8988T (cell line): ENCODE measurements at places on chromosomes 6 and 20.

DNA sequence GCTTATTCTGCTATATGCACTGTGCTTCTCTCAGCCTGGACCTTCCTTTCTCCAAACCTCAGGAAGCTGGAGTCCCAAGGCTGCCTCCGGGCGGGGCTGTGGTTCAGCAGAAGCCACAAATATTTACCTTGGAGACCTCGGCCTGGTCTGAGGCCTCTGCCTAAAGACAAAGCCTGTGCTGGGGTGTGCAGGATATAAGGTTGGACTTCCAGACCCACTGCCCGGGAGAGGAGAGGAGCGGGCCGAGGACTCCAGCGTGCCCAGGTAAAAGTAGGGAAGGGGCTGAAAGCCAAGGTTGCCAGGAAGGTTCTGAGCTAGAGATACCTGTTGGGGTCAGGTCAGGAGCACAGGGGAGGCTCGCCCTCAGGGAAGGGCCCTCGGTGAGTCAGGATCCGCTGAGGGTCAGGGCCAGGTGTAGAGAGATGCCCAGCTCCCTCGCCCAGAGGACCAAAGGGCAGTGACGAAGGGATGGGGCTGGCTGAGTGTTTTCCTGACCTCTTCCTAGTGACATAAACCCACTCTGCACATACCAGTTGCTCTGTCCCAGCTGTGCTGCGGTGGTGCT is at the start of gene BPIFB1:
Gene BPIFB1 (plus strand): TSS at position 224 of the 565 bp plus-strand sequence. CDS start 2,860 bp downstream, outside the sequence.
- no peak for DNase-seq

- peak; percentile 86 for DNase-seq
Measured at GRCh38 chr6:31814677-31815024, 432 bp downstream of the HSPA1L start.

DNA sequence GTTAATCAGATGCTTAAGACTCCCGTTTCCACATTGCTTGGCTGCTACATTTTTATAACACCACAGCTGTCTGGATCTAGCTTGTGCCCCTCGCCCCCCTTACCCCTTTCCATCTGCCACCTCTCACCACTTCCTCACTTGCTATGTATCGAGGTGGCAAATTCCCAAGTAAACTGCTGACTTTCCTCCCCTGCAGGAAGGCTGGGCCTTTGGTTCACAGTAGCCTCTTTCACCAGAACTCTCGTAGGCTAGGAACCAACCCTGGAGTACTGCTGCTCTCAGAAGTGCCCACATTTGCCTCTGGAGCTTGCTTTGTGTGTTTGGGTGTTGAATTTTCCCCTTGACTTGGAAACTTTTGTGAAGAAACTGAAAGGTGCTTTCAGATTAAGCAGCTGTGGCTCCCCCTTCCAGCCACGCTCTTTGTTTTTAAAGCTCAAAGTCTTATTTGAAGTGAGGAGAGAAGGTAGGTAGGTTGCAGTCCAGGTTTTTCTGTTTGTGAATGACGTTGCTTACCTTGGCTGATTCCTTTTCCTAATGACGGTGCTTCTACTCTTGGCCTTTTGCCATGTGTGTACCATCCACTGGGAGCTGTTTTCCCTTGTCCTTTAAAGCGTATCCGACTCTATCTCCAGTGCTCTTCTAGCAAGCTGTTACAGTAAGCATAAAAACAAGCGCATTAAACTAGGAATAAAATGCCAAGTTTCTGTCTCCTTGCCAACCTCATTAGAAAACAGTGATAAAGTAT is 90.4 kb downstream of the CARMIL1 start:
- no peak for DNase-seq

DNA sequence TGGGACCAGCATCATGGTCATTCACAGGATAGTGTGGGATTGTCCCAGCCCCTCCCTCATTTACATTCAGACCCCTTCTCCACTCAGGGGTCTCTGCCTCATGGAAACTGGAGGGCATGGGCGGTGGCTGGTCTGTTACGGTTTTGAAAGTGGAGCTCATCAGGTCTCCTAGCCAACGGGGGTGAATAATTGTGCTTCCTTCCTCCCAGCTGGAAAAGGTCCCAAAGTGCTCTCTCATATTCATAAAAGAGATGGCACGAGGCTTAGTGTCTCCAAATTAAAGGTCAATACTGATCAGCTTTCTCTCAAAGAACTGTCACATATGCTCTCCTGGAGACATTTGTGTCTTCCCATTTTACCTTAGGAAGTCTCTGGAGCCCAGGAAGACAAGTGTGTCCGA is 19.9 kb downstream of the JARID2 start:
- no peak for DNase-seq

DNA sequence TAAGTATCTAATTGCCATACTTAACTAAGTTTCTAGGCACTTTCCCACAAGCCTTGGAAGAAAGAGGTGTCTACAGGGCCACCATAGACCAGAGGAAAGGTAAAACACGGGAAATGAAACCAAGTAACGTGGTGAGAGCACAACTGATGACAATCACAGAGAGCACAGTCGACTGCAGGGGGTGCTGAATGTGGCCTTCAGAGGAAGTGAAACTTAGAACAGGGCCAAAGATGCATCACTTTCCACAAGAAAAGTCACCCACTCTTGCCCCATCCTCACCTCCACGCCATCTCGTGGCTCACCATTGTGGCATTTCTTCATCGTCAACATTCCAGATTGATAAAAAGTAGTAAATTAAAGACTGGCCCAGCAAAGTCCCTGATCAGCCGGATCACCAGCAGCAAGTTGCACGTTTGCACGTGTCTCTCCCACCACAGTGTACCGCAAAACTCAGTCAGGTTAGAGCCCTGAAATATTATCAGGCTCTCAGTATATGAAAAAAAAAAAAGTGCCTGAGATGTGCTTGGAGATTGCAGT is 31.4 kb downstream of the HIVEP2 start:
- no peak for DNase-seq

- DNase-seq = no peak
Measured at GRCh38 chr6:74366634-74367033, 670.6 kb downstream of the CD109 start.

- DNase-seq = no peak
Measured at GRCh38 chr6:41059556-41059955, 6.6 kb downstream of the APOBEC2 start.

GRCh38 chr6:1494671-1495070 is 105.3 kb downstream of the FOXF2 start:
- DNase-seq = no peak

GRCh38 chr20:23668477-23668951 is 20.3 kb downstream of the CST4 start:
- DNase-seq = peak; percentile 38

DNA sequence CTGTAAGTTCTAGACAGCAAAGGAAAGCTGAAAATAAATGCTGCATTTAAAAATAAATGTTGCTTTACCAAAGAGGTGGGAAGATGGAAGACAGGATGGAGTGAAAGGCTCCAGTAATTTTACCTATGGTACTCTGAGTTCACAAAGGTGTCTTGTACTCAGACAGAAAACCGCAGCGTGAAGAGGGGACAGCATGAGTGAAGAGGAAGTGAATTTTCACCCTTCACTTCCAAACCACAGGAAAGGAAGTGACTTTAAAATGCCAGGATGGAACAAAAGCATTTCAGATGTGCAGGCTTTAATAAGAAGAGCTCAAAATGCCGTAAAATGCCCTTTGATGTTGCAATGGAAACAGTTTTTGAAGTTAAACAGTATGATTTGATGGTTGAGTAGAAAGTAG is 91.2 kb upstream of the TINAG start:
- DNase-seq = no peak

GRCh38 chr6:149456311-149457021 is 28.3 kb downstream of the ZC3H12D start:
- no peak for DNase-seq

- peak; percentile 63 for DNase-seq
Measured at GRCh38 chr6:79869600-79870084, 77.7 kb downstream of the ELOVL4 start.

DNA sequence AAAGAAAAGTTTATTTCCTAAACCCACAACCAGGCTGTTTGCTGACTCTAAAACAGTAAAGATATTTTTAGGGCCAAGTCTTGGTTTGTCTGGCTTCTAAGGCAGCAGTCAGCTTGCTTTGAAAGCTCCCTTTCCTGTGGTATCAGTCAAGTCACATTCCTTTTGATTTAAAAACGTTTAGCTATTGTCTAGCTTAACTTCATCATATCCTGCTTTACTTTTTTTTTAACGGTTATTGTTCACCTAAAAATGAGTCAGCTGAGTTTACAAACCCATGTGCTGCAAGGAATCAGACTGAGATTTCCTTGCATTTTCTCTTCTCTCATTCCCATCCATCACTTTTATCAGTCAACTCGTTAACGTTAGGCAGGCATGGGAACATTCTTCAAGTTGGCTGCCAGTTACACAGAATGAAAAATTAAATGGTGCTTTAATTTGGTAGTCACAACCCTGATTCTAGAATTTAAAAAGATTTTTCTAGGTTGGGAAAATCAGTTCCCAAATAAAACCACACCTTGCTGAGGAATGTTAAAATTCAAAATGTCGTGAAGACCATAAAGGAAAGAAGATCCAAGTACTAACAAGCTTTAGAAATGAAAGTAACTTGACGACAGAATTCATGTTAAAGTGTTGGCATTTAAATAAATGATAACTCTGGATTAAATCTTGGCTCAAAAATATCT is 45.9 kb downstream of the ELOVL5 start:
- peak; percentile 38 for DNase-seq

DNA sequence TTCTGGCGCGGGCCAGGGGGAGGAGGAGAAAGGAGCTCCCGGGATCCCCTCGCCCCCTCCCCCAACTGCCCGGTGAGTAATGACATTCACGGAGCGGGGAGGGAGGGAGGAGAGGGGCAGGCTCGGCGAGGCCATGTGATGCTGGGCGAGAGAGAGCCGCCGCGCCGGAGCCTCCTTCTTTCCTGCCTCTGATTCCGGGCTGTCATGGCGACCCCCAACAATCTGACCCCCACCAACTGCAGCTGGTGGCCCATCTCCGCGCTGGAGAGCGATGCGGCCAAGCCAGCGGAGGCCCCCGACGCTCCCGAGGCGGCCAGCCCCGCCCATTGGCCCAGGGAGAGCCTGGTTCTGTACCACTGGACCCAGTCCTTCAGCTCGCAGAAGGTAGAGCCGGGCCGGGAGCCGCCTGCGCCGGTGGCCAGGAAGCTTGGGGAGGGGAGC is at the start of gene GDAP1L1:
Gene GDAP1L1 (plus strand): TSS at position 178 of the 441 bp plus-strand sequence. CDS start 27 bp downstream, at position 205.
- no peak for DNase-seq

- DNase-seq = no peak
Measured at GRCh38 chr20:34701405-34702085, 2.6 kb upstream of the TP53INP2 start.

GRCh38 chr6:137711972-137712371 is 155.1 kb upstream of the TNFAIP3 start:
- no peak for DNase-seq

- DNase-seq = peak; percentile 98
Measured at GRCh38 chr20:62875419-62876361, 14.1 kb upstream of the TCFL5 start.

- no peak for DNase-seq
Measured at GRCh38 chr20:61024390-61024789, 227.7 kb upstream of the CDH4 start.

- no peak for DNase-seq
Measured at GRCh38 chr6:77011929-77012545, 451.3 kb downstream of the HTR1B start.

- no peak for DNase-seq
Measured at GRCh38 chr6:35089935-35090505, 51.1 kb downstream of the TCP11 start.

- no peak for DNase-seq
Measured at GRCh38 chr6:22706651-22707050, 137.3 kb downstream of the HDGFL1 start.

DNA sequence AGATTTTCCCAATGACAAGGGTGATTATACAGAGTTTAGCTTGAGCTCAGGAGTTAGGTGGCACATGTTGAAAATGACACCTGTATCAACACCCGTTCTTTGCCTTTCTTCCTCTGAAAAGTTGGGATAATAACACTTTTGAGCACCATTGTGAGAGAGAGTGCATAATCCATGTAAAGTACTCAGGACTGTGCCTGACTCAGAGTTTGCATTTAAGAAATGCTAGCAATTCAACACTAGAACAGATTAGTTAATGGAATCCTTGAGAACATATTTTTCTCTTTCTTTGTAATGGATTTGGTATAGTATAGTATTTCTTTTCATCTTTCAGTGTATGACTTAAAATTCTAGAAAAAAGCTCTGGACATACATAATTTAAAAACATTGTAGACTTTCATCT is 449.2 kb downstream of the GJA1 start:
- no peak for DNase-seq

DNA sequence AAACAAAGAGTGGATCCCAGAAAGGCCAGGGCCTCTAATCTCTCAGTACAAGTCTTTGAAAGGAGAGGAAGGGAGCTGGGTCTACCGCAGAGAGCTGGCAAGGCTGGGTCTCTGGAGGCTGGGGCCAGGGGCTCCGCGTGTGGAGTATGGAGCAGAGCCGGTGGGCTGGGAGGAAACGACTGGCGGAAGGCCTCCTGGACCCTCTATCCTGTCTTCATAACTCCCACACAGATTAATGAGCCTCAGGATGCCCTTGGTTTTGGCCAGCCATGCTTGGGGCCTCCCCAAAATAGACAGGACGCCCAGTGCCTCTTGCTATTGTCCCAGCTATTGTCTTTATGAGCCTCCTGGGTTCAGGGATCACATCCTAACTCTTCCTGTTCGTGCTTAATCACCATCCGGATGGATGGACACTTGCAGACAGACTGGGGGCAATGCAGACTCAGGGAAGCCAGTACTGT is 306.4 kb downstream of the DHX35 start:
- DNase-seq = no peak

- no peak for DNase-seq
Measured at GRCh38 chr6:1777921-1778685, 168.4 kb downstream of the FOXC1 start.

GRCh38 chr6:122014961-122015360 is 384.5 kb upstream of the HSF2 start:
- no peak for DNase-seq

DNA sequence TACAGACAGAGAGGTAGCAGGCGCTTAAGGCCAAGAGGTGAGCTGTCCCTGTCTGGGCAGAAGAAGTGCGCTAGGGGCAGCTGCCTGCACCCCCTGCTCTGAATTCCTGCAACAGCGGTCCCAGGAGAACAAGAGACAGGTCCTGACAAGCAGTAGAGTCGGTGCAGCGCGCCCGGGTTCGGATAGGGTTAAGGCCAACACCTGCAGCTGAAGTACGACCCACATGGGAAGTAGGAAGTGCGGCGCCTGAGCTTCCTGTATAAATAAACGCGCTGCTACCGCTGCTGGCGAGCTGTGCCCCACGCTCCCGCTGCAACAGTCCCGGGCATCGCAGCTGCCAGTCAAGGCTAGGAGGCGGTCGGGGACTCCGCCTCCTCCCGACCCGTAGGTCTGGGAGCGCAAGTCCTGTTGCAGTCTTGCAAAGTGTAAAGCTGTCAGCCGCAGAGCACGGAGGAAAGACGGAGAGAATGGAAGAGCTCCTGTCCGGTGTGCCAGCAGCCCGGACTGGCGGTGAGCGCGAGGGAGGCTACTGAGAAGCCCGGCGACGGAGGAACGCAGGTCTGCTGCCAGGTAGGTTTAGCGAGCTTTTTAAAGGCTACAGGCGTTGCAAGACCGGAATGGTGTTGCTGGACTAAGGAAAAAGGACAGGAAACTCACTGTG is at the start of gene RNF144B:
Gene RNF144B (plus strand): TSS at position 290 of the 661 bp plus-strand sequence. CDS start 12,185 bp downstream, outside the sequence.
- DNase-seq = peak; percentile 61

GRCh38 chr6:10373642-10374359 is 41.1 kb downstream of the TFAP2A start:
- DNase-seq = no peak
